HS-5 (cell line): ENCODE measurements at places on chromosomes 5 and 9.

DNA sequence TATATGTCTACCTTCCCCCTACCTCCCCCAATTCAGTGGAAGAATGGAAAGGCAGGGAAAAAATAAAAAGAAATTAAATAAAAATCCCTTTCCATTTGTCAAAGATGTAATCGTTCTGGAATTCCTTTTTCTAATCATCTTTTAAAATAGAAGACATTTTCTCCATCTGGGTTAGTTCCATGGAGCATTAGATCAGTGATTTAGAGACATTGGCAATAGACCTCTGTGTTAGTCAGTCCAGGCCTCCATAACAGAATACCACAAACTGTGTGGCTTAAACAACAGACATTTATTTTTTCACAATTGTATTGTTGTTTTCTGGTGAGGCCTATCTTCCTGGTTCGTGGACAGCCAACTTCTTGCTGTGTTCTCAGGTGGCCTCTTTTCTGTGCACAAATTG, 516.6 kb upstream of the DAB2 start:
- no peak for DNase-seq

DNA sequence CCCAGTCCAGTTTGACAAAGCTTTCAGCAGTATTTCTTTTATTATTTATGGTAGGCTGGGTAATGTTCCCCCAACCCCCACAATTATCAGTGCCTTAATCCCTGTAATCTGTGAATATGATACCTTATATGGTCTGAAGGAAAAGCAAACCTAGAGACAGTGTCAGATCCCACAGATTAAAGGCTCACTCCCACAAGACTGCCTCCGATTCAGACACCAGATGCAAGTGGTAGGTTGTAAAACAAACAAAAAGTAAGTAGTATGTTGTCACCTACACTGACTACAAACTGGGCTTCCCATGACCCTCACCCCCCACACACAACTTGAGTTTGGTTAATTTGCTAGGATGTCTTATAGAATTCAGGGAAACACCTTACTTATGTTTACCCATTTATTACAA, 201.2 kb downstream of the NSG2 start:
- no peak for DNase-seq

DNA sequence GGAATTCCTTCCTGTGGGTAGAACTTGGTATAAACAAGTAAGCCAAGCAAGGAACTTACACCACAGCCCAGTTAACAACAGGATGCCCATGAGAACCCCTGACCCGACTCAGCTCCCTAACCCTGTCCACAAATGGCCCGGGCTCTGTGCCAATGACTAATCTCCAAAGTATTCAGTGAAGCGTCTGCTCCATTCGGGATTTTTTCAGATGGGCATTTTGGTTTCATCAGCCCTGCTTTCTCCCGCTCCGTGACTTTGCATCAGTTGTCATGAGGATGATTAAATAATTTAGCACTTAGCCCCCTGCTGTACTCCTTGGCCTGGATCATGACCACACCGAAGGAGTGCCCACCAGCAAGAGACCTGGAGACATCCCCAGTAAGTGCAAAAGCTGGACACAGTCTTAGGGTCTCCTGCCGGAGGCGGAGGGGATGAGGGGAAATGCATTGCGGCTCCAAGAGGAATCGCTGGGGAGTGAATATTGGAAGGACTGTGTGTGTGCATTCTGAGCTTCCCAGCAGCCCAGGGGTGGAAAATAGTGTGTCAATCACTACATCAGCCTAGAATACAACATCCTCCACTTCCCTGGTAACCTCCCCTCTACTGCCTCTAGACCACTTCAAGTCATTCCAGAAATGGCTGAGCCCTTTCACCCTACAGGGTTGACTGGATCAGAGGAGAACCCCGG, 41.4 kb upstream of the DNAH5 start:
- peak; percentile 99 for DNase-seq

DNA sequence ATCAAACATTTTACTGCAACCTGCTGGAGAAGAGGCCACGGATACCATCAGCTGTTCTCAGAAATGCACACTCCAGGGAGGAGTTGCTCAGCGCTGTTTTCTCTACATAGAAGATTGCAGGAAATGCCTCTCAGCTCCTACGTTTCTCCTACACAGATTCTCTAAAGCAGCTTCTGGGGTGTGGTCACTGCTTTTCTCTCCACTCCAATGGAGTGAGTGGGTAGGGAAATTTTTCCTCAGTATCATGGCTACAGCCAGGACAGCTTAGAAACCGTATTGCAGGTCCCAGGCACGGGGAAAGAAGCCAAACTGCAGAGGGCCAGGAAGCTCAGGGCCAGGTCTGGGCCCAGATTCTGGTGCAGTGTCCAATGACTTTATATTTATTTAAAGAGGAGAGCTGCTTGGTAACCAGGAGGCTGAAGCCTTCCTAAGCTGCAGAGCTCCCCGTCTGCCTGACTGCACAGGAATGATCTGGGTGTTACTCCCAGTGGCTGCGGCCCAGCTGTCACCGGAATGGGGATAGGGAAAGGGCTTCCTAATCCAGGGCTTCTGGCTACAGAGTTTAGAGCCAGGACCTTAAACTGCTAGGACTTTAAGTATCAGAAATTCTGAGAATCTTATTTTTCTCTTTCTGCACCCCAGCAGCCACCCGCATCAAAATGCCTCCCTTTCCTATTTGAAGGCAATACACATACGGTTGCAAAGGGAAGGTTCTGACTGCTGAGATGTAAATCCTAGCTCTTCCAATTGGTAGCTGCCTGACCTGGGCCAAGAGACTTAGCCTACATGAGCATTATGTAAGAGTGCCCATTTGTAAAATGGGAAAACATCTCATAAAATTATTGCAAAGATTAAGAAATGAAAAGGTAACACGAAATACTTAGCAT, 1.4 kb upstream of the SPTAN1 start:
- DNase-seq, result no peak

DNA sequence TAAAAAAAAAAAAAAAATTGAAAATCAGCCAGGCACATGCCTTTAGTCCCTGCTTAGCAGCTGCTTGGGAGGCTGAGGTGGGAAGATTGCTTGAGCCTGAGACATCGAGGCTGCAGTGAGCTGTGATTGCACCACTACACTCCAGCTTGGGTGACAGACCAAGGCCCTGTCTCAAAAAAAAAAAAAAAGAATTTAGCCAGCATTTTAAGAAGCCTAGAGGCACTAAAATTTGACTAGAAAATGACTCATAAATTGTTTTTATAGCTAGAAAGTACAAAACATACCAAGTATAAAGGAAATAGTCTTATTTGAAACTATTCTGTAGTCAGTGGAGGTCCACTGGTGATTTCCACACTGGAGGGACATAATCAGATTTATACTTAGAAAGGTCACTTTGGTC, 17.5 kb downstream of the LRRC70 start:
- DNase-seq, result no peak

GRCh38 chr5:2475902-2476301, 275.6 kb downstream of the IRX2 start:
- no peak for DNase-seq

DNA sequence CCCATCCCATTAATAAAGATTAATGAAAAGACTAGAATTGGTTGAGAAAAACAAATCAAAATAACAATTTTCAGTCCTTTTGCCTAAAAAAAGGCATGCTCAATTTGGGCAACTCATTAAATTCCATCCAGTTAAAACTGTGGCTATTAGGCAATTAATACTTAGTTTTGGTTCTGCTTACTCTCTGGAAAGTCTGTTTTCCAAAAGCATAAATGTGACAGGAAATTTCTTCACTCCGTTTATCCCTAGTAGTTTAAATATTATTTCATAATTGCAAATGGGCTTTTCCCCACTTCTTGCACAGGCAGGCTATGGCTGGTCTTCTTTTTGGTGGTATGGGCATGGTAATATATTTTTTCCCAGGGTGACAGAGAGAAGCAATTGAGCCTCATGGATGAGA, 373.3 kb upstream of the KLF4 start:
- no peak for DNase-seq

GRCh38 chr9:134607971-134608370, 33.6 kb upstream of the COL5A1 start:
- no peak for DNase-seq

- no peak for DNase-seq
These were observed 22.1 kb downstream of the PTCH1 start for GRCh38 chr9:95494416-95495371.

DNA sequence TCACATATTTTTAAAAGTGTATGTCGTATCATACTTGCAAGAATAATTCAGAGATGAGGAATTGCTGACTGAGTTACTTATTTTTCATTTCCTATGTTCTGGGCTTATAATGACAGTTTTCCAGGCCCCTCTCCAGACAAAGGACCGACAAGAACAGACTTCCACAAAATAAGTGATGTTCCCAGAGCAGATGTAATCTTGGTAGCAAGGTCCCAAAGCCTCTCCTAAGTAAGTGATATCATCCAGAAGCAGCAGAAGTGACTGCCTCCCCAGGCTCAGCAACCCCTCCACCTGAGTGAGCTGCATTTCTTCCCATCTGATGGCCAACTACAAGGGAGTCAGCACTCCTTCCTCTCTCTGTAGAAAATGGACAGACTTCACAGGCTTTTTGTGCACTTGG, 57.1 kb downstream of the SEMA6A start:
- no peak for DNase-seq

DNA sequence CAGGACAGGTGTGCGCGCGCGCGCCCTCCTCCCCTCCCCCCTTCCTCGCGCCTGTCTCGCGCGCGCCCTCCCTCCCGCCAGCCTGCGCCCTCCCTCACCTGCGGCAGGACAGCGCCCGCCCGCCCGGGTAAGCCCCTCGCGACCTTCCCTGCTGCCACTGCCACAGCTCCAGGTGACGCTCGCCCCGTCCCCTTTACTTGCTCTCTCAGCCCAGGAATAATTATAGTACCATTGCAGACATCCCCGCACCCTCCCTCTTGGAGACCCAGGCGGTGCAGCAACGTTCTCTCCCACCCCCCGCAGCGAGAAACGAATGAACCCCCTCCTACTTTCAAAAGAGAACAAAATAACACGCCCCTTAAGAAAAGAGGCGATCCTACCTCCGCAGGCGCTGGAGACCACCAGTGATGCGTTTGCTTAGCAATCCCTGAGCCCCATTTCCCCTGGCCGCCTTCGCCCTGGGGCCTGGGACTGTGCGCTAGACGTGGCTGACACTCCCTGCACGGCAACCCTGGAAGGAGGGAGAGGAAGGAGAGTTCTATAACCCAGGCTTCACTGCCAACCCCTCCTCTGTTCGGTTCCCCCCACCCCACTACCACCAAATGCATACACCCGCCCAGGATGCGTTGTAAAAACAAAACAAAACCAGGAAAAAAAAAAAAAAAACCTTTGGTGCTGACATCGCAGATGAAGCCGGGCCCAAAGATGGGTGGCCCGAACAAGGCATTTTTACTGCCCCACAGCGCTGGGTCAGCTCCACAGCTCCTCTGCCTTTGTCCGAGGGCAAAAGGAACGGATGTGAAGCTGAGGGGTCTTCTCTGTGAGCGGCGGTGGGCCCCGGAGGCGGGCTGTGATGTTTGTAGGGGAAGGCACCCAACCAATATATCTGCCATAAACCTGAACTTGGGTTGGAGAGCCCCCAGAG, 5.6 kb upstream of the PURA start:
- DNase-seq, result no peak

- DNase-seq, result no peak
These were observed 22.8 kb downstream of the CCDC69 start for GRCh38 chr5:151200913-151201595.

DNA sequence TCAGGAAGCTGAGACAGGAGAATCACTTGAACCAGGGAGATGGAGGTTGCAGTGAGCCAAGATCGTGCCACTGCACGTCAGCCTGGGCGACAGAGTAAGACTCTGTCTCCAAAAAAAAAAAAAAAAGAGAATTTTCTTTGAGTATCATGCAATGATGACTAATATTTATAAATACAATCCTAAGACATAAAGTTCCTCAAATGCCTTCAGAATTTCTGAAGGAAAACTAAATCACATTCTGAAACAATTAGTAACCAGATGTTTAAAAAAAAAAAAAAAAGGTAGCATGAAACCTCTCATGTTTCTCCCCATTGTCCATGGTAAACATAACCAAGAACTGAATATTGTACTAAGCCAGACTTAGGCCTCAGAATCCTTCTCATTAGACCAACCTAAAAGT, 23.1 kb downstream of the MLLT3 start:
- no peak for DNase-seq

- no peak for DNase-seq
These were observed 112.5 kb downstream of the PTTG1 start for GRCh38 chr5:160534125-160534524.

DNA sequence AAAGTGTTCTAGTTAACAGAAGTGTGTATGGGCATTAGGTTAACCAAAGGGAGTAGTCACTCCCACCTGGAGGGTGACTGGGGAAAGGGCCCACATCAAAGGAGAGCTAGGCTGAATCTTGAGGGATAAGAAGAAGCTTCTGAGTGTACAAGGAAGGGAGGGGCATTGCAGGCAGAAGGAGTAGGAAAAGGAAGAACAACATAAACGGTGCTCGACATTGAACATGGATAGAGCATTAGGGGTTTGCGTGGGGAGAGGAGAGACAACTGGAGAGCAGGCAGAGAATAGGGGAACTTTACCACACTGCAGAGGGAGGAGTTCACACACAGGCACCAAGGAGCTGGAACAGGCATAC, 5.3 kb upstream of the GLRX start:
- no peak for DNase-seq

GRCh38 chr5:57711946-57712345, 229.3 kb upstream of the ACTBL2 start:
- DNase-seq, result no peak

DNA sequence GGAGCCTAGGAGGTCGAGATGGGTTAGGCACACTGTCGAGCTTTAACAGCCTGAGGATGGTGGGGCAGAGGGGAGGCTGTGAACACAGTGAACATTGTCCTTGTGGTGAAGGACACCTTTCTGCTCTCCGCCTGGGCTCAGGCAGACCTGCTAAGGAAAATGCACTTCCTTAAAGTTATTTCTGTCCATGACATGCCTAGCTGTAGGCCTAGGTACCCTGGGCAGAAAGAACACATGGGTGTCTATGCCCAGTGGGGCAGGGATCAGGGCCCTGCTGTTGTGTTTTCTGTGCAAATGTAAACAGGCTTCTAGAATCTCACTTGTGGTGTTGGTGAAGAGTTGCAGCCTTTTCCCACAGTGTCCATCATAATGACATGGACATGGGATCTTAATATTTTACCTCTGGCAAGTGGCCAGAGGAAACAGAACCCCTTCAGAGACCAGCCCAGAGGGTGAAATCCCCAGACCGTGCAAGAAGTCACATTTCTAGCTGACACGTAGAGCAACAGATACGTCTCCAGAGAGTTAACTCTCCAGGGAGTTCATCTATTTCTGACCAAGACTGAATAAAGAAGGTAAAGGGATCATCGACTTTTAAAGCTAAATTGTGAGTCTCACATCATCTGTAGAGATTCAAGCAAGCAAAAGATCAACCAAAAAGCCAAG, 79.2 kb downstream of the C9orf152 start:
- no peak for DNase-seq

DNA sequence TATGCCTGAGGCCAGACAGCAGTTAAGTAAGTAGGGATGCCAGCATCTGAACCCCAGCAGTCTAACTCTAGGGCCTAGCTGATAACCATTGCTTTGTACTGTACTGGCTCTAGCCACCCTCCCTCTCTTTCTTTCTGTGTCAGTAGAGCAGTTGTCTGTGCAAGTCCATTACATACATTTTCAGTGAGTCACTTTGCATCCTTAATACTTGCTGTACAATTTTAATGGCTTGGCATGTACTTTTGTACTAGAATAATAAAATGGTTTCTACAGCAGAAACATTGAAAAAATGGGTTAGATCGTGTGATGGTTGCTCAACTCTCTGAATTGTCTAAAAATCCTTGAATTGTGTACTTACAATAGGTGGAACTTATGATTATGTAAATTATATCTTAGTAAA, 1.5 kb upstream of the TTC39B start:
- DNase-seq, result peak; percentile 40
